Activated naive CD4-positive, alpha-beta T cell treated with anti-CD3 and anti-CD28 coated beads, Interleukin-2, amount 50 U/mL, for 72 hours (primary cell): ENCODE measurements at places on chromosomes 5 and 9.

DNA sequence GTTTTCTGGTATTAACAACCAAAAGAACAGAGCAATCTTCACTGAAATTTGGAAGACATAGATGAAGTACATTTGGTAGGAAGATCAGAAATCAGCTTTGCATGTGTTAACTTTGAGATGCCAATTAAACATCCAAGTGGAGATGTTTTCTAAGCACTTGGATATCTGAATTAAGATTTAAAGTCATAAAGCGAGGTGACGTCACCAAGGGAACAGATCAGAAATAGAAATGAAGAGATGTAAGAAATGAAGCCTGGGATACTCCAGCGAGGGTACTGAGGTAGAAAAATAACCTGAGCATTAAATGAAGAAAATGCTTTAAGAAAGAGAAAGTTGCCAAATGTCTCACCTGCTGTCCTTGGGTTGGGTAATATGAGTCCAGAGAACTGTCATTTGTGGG is 1223.3 kb downstream of the MAT2B start:
- no peak for DNase-seq

GRCh38 chr9:133994353-133995011 is 2.4 kb upstream of the VAV2 start:
- peak; percentile 89 for DNase-seq

DNA sequence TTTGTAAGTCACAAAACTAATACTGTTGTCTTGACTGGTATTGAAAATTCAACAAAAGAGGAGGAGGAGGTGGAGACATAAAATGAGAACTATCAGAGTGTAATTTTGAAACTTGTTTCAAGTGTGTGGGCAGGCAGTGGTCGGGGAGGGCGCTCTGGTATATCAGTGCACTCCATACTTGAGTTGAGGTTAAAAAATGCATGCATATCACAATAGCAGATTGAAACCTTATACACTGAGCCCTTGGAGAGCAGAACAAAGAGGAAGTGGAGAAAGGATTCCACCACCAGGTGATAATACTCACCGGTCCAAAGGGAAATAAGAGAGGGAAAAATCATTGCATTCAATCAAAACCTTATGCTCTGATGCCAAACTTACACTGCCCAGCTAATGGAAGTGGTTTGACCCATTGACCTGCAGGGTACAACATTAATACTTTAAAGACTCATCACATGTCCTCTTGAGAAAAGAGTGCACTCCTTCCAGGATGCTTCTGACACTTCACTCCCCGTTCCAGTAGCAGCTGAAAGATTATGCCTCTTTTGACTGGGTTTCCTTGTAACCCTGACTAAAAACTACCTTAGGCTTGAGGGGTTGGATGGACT is 79.5 kb upstream of the FAM169A start:
- no peak for DNase-seq

GRCh38 chr5:112306956-112307355 is 112.1 kb downstream of the EPB41L4A start:
- no peak for DNase-seq

GRCh38 chr5:135993335-135993879 is 35.4 kb upstream of the TGFBI start:
- no peak for DNase-seq

DNA sequence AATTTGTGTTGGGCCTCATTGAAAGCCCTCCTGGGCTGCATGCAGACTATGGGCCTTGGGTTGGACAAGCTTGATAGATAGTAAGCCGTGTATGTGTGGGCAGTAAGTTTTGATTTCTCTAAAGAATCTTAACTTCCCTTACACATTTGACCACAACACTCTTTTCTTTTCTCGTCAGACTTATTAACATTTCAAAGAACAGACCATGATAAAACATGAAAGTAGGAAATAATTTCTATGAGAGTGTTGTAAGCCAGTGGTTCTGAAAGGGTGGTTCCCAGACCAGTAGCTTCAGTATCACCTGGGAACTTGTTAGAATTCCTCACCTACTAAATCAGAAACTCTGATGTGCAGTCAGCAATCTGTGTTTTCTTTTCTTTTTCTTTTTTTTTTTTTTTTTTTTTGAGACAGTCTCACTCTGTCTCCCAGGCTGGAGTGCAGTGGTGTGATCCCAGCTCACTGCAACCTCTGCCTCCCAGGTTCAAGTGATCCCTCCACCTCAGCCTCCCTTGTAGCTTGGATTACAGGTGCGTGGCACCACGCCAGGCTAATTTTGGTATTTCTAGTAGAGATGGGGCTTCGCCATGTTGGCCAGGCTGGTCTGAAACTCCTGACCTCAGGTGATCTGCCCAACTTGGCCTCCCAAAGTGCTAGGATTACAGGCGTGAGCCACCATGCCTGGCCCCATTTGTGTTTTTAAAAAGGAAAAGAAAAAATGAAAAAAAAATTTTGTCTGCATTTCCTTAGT is 20.0 kb upstream of the GCNT1 start:
- DNase-seq: no peak

- no peak for DNase-seq
Measured at GRCh38 chr9:83304686-83305085, 233.5 kb downstream of the FRMD3 start.

GRCh38 chr5:122937914-122938313 is 92.5 kb downstream of the SNX24 start:
- DNase-seq: no peak
